ENCODE measurements at places on chromosomes 12 and 14.
A peak's percentile ranks its signal among the peaks of the same experiment; 100 is the strongest.

DNA sequence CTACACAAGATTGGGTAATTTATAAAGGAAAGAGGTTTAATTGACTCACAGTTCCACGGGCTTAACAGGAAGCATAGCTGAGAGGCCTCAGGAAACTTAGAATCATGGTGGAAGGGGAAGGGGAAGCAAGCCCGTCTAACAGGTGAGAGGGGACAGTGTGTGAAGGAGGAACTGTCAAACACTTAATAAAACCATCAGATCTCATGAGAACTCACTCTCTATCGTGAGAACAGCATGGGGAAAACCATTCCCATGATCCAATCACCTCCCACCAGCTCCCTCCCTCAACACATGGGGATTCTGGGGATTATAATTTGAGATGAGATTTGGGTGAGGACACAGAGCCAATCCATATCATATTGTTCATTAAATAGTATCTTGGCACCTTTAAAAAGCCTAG, 56.1 kb downstream of the EPS8 start:
- DNase-seq, result no peak

DNA sequence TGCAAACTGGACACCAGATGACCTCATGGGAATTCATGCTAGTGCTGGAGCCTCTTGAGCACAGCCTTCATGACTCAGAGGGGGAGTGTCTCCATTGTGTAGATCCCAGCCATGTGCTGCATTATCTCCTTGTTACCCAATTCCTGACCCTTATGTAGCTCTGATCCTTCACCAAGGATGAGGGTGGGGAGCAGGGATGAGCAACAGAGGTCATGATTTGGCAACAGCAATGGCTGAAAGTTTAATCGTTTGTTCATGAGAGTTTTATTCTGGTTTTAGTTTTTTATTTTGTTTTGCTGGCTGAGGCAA, 9.5 kb upstream of the BDKRB1 start:
- DNase-seq, result peak; percentile 7

- DNase-seq, result no peak
Observed at GRCh38 chr14:103973354-103973753, 31.0 kb upstream of the RD3L start.

GRCh38 chr12:71767183-71767582, 12.5 kb downstream of the RAB21 start:
- no peak for DNase-seq

Data from suppressor macrophage (primary cell).